Vagina (tissue), 2 donors: ENCODE measurements at places on chromosomes 6 and 20.

GRCh38 chr20:49484180-49485140, 2.0 kb upstream of the KCNB1 start:
- no peak for DNase-seq

DNA sequence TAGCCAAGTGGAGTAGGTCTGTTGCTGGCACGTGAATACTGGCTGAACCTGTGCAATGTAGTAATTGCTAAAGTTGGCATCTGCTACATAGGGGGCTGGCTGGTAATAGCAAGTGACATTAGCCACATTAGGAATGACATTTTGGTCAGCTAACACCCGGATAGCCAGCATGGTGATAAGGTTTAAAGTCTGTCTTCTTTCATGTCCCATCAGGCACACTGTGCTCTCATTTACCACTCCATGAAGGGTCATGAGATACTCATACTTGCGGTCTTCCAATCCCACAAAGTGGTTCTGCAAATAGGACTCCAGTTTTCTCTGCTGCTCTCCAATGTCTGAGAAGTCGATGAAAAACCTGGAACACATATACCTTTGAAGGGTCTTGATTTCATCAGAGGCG, 2.8 kb downstream of the TENT5A start:
- no peak for DNase-seq

DNA sequence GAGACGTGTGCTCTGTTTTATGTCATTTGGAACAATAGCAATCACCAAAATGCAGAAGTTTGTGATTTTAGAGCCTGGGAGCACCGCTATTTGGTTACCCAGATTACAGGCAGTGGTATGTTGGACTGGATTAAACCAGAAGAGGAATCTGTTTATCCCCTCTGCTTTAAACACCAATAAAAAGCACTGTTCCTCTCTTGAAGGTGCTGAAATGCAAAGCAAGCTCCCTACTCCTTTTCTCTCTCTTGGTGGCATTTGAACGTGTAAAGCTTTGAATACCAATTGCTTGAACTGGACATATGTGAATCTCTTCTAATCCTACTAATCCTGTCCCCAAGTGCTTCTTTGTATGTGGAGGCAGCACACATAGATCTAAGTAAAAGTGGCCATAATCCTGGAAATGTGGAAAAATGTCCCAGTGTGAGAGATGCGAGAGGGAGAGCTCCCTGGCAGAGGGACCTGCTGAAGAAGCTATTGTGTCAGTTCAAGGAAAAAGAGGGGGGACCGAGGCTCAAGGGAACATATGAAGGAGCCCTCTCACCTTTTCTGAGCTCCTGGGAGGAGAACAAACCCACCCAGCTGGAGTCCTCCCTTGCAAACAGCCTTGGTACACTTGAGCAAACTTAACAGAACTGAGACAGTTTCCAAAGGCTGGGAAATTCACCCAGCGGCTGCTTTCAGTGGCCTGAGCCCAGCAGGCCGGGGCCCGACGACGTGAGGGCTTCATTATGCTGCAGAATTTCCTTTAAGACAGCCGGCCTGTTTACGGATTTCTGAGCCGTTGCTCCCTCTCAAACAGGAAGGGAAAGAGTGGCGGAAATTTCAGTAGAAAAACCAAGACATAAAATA, 18.8 kb upstream of the OLIG3 start:
- no peak for DNase-seq

- no peak for DNase-seq
Measured at GRCh38 chr6:139584599-139584998, 210.2 kb upstream of the CITED2 start.

- DNase-seq, result no peak
Measured at GRCh38 chr20:63698739-63699465, 2.5 kb downstream of the TNFRSF6B start.

DNA sequence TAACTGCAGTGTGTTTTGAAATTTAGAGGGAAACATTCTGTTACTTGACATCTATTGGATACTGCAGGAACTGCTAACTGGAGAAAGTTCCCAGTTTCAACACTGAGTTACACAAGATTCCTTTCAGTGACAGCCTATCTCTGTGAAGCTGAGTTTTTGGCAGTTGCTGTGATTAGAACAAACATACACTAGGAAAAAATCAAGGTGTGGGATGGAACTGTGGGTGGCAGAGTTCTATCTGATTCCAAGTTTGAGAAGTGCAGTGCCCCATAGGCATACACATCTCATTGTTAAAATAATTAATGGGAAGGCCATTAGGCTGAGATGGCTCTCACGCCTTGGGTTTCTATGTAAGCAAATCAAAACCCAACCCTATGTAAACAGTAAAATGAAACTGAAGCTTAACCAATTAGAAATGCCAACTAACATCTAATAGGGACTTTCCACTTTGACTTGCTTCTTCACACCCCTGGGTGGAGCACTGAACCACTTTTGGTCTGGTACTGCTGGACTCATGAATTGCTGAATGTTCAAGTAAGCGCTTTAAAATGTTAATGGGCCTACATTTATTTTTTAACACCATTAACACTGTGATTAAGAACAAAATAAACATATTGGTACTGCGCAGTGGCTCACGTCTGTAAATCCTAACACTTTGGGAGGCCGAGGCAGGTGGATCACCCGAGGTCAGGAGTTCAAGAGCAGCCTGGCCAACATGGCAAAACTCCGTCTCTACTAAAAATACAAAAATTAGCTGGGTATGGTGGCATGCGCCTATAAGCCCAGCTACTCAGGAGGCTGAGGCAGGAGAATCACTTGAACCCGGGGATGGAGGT, 55.2 kb upstream of the TBC1D7 start:
- DNase-seq, result no peak

GRCh38 chr6:42185597-42185996, 9.2 kb downstream of the GUCA1B start:
- DNase-seq, result no peak

- DNase-seq, result no peak
Measured at GRCh38 chr6:2843138-2843740, 1.6 kb upstream of the SERPINB1 start.

DNA sequence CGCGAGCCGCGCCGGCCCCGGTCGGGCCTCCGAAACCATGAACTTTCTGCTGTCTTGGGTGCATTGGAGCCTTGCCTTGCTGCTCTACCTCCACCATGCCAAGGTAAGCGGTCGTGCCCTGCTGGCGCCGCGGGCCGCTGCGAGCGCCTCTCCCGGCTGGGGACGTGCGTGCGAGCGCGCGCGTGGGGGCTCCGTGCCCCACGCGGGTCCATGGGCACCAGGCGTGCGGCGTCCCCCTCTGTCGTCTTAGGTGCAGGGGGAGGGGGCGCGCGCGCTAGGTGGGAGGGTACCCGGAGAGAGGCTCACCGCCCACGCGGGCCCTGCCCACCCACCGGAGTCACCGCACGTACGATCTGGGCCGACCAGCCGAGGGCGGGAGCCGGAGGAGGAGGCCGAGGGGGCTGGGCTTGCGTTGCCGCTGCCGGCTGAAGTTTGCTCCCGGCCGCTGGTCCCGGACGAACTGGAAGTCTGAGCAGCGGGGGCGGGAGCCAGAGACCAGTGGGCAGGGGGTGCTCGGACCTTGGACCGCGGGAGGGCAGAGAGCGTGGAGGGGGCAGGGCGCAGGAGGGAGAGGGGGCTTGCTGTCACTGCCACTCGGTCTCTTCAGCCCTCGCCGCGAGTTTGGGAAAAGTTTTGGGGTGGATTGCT, 1.3 kb downstream of the VEGFA start:
- no peak for DNase-seq

- DNase-seq, result no peak
Measured at GRCh38 chr6:127998985-127999384, 98.1 kb upstream of the THEMIS start.

- DNase-seq, result no peak
Measured at GRCh38 chr6:22251348-22251747, 45.5 kb downstream of the PRL start.

- no peak for DNase-seq
Measured at GRCh38 chr20:34143951-34144350, 31.9 kb upstream of the EIF2S2 start.

GRCh38 chr6:107811591-107812218, 12.4 kb downstream of the SCML4 start:
- DNase-seq, result peak; percentile 79

GRCh38 chr6:34039943-34040342, 105.9 kb downstream of the GRM4 start:
- no peak for DNase-seq

GRCh38 chr6:168132531-168133167, 53.6 kb upstream of the FRMD1 start:
- DNase-seq, result peak; percentile 77

DNA sequence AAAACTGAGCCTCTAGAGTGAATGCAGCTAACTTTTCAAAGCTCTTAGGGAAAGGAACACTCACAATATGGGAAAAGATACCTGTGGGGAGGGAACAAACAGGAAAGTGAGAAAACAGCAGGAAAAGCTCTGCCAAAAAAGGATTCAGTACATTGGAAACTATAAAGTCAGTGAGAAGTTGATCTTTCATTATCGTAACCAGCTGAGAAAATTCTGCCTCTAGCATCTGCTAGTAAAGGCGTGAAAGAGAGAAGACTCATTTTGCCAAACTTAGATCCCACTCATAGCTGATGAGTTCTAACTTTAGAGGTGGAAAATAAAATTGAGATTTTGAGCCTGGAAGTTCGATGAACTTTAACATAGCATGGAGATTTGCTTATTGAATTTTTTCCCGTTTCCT, 321.8 kb upstream of the RNF217 start:
- DNase-seq, result no peak

DNA sequence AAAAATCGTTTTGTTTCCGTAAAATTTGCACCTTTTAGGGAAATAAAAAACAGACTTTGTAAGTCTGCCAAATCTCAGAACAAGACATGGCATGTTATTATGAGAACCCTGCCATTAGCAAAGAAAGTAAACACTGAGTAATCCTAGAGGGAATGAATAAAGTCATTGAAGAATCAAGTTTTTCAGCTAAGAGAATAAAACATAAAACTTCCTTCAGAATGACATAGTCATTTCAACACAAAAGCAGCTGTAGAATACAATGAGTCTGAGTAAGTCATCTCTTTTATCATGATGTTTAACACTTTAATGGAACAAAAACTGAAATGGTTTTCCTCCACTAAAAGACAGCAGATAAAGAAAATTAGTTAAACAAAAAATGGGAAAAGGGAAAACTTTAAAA, 10.3 kb upstream of the DST start:
- DNase-seq, result no peak

DNA sequence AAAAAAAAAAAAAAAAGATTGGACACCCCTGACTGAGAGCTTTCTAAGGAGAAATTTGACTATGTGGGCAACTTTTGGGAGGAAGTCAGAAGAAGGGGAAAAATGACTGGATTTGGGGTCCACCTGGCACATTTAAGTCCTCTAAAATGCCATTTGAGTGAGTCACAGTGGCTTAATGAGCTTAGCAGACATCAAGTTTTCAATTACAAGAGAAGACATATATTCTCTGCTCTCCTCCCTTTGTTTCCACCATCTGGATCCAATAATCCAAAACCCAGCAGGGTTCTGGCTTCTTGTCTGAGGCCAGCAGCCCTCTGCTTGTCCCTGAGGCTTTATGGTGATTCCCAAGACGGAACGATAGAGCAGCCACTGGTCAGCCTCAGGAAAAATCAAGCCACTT, 6.9 kb downstream of the PI3 start:
- DNase-seq, result no peak

- DNase-seq, result peak; percentile 93
Measured at GRCh38 chr6:170125456-170126300, 165.2 kb downstream of the DLL1 start.

GRCh38 chr6:24963339-24963738, 27.6 kb upstream of the RIPOR2 start:
- DNase-seq, result no peak

DNA sequence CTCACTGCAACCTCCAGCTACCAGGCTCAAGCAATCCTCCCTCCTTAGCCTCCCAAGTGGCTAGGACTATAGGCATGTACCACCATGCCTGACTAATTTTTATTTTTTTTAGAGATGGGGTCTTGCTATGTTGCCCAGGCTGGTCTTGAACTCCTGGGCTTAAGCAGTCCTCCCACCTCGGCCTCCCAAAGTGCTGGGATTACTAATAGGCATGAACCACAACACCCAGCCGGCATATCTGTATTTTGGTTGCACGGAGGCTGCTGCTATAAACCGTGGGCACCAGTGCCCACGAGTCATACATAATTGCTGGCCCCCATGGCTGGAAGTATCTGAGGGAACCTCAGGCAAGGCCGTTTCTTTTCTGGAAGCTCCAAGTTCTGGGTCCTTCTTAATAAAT, 18.3 kb upstream of the ADRM1 start:
- no peak for DNase-seq

- DNase-seq, result no peak
Measured at GRCh38 chr20:9200620-9201019, 131.7 kb downstream of the PLCB4 start.

DNA sequence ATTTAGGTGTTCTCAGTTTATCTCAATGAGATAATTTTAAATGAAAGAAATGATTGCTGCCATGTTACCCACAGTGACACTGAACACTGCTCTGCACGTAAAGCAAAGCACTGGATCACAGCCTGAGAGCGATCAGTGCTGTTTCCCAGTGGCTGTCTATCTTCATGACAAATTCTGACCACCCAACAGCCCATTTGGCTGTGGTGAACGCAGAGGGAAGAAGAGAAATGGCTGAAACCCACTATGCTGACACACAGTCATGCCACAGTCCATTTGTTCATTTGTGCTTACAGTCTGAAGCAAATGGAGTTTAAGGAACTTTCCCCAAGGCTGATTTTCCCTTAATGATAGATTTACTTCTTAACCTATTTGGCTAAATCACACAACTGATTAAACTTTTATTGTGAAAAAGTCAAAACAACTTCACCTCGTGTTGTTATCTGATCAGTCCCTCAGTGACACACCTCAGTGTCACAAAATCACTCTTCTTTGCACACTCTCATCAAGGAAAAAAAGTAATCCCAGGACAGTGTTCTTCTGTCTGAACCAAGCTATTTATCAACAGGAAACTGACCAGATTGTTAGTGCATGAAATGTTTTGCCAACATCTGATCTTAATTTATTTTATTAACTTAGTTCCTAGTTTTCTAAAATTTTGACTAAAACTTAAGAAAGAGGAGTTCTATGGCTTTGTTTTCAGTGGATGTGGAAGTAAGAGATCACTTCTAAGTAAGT, 225.1 kb downstream of the TBX18 start:
- DNase-seq, result no peak

DNA sequence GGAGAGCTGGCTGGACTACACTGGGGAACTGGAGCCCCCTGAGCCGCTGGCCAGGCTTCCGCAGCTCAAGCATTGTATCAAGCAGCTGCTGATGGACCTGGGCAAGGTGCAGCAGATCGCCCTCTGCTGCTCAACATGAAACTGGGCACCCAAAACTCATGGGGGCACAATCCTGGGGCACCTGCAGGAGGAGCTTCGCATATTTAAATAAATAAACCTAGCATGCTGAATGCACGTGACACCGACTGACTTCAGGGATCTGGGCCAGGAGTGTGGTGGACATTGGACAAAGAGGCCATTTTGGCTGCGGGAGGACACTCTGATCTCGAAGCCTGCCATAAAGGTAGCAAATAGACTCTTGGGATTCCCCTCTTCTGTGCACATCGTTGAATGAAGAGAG, 6.8 kb downstream of the SCAND1 start:
- no peak for DNase-seq

GRCh38 chr6:158499601-158500000, 60.3 kb upstream of the TMEM181 start:
- no peak for DNase-seq

GRCh38 chr20:14785065-14785743, 447.8 kb upstream of the FLRT3 start:
- no peak for DNase-seq
